ENCODE measurements at places on chromosomes 1 and 21. TPM values are rescaled to one million over a fixed set of nuclear protein-coding genes. Genes with fewer than 3 reads are reported as not detected.

Gene ESPN
- polyA plus RNA-seq: 0.10 TPM

Gene HMGCL
- 24.3 TPM for polyA plus RNA-seq

Gene FAM151A
- polyA plus RNA-seq: 1.9 TPM

Gene RHD
- polyA plus RNA-seq: not detected

Gene TMEM50A
- 81.4 TPM for polyA plus RNA-seq

Gene LDLRAD1
- polyA plus RNA-seq: not detected

Gene SESN2
- 2.1 TPM for polyA plus RNA-seq

Gene LSS
- 35.7 TPM for polyA plus RNA-seq

Gene CD101
- polyA plus RNA-seq: 0.72 TPM

Gene CACNA1S
- polyA plus RNA-seq: not detected

Gene NPL
- polyA plus RNA-seq: 2.3 TPM

Gene TSPEAR
- 0.01 TPM for polyA plus RNA-seq

Gene PCNX2
- polyA plus RNA-seq: 0.32 TPM

Gene TMEM269
- not detected for polyA plus RNA-seq

Gene STYXL2
- polyA plus RNA-seq: 77.1 TPM
